ENCODE measurements at places on chromosomes 6 and 20. TPM values are rescaled to one million over a fixed set of nuclear protein-coding genes. Genes with fewer than 3 reads are reported as not detected.

Gene SLC17A2
- total RNA-seq, result not detected

Gene ME1
- 44.9 TPM for total RNA-seq

Gene BPIFB3
- total RNA-seq, result not detected

Gene COL9A1
- total RNA-seq, result not detected

Gene NRSN1
- not detected for total RNA-seq

Gene SIRPD
- total RNA-seq, result not detected

Gene ACTL10
- 0.05 TPM for total RNA-seq

Gene HLA-DRB1
- not detected for total RNA-seq

Gene ADAM33
- total RNA-seq, result not detected

Gene AKAP12
- total RNA-seq, result 117 TPM

Data from A549 treated with DMSO at 1 μM for 4 hours (cell line).